ENCODE measurements at places on chromosomes 2 and 18.

- no peak for DNase-seq
Measured at GRCh38 chr2:154439156-154439555, 259.3 kb upstream of the KCNJ3 start.

GRCh38 chr2:26179446-26179913, 6.6 kb downstream of the GAREM2 start:
- DNase-seq = no peak

- no peak for DNase-seq
Measured at GRCh38 chr2:189024901-189025618, 50.9 kb downstream of the COL3A1 start.

DNA sequence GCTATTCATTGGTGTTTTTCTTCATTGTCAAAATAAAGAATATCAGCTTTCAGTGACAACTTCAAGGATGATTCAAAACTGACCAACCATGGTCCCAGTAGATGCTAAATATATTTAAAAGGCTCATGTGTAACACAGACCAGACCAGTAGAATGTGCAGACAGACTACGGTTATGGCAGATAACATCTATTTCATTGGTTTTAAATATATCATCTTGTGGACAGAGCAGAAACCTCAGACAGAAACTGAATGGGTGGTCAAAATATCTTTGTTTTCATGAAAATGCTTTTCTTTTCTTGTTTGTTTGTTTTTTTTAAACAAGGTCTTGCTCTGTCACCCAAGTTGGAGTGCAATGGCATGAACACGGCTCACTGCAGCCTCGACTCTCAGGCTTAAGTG, 107.4 kb upstream of the CREB1 start:
- DNase-seq = no peak

- DNase-seq = no peak
Measured at GRCh38 chr18:22207021-22207758, 37.8 kb downstream of the GATA6 start.

DNA sequence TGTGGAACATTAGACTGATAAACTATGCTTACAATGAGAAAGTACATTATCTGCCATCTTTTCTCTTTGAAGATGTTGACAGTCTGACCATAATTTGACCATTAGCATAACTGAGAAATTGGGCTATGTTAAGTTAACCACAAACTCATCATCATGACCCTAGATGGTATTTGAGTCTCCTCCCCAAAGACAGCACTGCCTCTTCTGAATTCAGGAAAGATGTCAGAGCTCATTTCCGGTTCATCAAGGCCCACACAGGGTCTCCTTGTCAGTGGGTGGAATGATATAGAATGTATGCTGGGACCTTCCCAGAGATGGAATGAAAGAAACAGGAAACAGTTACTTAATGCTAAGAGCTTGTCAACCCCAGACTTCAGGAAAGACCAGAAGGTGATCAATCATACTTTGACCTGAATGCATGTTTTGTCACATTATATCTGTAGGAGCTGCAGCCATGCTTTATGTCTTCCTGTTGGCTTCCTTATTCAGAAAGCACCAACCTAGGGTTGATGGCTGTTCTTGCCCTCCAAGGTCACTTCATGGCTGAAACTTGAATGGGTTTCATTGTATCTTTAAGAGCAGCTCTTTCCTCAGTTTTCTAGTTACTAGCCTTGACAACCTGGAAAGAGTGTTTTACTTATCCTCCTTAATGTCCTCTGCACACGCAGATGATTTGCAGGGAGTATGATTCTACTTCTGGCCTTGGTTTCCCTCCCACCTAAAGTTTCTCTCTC, 99.1 kb upstream of the NEUROD1 start:
- DNase-seq = no peak

All from GM12878 (cell line).